Left renal pelvis (tissue), 4 donors: ENCODE measurements at places on chromosomes 13 and 19.

DNA sequence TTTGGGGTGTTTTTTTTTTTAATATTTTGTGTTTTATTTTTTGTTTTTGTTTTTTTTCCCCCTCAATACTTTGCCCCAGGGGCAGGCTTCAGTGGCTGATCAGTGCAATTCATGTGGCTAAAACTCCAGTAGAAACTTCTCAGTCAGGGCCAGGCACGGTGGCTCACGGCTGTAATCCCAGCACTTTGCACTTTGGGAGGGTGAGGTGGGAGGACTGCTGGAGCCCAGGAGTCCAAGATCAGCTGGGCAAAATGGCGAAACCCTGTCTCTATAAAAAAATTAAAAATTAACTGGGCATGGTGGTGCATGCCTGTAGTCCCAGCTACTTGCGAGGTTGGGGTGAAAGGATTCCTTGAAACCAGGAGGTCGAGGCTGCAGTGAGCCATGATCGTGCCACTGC, 17.4 kb upstream of the ATP8A2 start:
- no peak for DNase-seq

- no peak for DNase-seq
These were observed 20.8 kb upstream of the ZNF835 start for GRCh38 chr19:56692206-56692895.

GRCh38 chr19:45971260-45971902, 2.3 kb downstream of the NOVA2 start:
- no peak for DNase-seq

GRCh38 chr13:94822356-94822755, 110.0 kb upstream of the SOX21 start:
- DNase-seq, result no peak

- DNase-seq, result no peak
These were observed 346.6 kb downstream of the TSHZ3 start for GRCh38 chr19:31002518-31003244.

GRCh38 chr13:78909276-78909675, 250.3 kb upstream of the OBI1 start:
- no peak for DNase-seq

- no peak for DNase-seq
These were observed 598.7 kb upstream of the KLF12 start for GRCh38 chr13:74732736-74733385.

DNA sequence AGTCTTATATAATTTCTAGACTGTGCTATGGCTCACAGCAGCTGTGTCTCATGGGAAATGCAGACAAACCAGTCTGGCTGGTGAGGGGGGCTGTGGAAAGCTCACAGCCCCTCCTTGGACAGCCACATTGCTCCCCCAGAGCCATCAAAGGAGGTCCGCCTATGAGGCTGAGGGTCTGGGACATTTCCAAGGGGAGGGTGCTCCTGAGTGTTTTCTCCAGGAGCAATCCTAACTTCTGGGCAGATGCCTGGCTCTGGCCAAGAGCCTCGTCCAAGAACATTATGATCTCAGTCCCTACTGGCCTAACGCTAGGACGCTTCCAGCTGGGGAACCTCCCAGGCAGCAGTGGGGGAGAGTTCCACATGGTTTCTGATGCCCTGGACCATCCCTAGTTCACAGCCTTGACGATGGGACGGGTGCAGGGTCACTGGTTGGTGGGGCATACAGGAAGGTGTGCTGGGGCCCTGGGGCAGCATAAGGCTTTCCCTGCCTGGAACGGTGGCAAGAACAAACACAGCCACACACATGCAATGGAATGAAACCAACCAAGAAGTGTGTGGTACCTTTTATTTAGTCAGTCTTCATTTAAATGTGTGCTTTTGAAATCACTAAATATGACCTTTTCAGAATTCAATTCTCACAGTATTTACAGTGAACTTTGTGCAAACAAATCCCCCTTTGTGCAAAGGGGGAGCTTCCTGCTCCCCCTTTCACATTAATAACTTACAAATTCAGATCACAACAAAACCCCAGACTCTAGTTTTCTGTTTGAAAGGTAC, 60.6 kb downstream of the CDADC1 start:
- DNase-seq, result no peak

DNA sequence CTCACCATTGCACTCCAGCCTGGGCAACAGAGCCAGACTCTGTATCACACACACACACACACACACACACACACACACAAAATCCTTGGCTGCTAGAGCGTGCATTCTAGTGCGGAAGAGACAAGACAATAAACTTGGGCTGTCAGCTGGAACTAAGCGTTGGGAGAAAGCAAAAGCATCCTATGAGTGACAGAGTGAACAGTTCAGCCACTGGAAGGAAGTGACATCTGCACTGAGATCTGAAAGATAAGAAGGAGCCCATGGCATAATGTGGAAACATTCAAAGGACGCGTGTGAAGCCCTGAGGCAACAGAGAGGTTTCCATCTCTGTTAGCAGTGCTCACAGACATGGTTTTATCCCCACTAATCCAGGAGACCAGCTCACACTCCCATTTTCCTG, 3.5 kb upstream of the SLC1A5 start:
- no peak for DNase-seq

GRCh38 chr19:8573316-8573715, 3.9 kb downstream of the MYO1F start:
- no peak for DNase-seq

GRCh38 chr13:94464771-94465170, 14.7 kb downstream of the DCT start:
- DNase-seq, result no peak

DNA sequence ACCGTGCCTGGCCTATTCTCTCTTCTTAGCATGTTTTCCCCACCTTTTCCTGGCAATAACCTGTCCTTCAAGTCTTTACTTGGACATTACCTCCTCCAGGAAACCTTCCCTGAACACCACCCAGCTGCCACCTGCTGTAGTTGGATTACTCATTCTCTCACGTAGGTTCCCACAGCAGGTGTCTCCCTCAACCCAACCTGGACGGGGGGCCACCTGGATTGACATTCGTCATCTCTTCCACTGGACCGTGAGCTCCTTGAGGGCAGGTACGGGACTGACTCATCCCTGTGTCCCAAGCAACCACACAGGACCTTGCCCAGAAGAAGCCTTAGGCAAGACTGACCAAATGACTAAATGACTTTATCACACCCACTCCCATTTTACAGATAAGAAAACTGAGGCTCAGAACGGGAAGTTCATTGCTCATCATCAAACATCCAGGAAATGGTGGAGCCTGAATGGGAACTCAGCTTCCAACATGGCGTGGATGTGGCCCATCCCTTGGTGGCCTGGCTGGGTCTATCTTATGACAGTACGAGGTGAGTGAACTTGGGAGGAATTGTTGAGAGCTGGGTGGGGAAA, 3.5 kb upstream of the KLK6 start:
- no peak for DNase-seq

- DNase-seq, result no peak
These were observed 148.7 kb downstream of the NALCN start for GRCh38 chr13:101267656-101268055.

DNA sequence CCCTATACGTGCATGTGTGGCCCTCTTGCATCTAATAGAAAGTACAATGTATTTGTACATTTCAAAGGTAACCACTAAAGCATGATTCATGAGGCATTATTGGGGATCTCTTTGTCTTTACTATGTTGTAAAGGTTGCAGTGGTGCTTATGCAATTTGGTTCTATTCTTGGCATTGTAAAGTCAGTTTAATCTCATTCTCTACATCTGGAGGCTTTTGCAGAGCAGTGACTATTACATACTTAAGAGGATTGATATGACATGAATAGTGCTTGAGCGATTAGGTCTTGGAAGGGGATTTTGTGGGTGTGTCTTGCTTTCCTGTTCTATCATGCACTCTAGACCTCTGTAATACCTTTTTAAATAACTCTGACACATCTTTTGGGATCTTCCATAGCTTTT, 610.0 kb downstream of the EFNB2 start:
- no peak for DNase-seq

GRCh38 chr13:40043764-40044163, 388.3 kb downstream of the COG6 start:
- DNase-seq, result no peak

DNA sequence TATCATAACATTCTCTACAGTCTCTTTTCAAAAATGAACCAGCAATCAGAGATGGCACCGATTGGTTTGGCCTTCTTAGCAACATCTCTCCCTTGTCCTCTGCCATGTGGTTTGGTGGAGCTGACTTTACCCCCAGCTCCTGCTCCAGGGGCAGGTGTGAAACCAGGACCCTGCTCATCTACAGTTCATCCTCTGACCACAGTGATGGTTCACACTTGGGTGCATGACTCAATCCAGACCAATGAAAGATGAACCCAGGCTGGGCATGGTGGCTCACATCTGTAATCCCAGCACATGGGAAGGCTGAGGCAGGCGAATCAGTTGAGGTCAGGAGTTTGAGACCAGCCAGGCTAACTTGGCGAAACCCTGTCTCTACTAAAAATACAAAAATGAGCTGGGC, 33.6 kb upstream of the FFAR2 start:
- DNase-seq, result no peak

DNA sequence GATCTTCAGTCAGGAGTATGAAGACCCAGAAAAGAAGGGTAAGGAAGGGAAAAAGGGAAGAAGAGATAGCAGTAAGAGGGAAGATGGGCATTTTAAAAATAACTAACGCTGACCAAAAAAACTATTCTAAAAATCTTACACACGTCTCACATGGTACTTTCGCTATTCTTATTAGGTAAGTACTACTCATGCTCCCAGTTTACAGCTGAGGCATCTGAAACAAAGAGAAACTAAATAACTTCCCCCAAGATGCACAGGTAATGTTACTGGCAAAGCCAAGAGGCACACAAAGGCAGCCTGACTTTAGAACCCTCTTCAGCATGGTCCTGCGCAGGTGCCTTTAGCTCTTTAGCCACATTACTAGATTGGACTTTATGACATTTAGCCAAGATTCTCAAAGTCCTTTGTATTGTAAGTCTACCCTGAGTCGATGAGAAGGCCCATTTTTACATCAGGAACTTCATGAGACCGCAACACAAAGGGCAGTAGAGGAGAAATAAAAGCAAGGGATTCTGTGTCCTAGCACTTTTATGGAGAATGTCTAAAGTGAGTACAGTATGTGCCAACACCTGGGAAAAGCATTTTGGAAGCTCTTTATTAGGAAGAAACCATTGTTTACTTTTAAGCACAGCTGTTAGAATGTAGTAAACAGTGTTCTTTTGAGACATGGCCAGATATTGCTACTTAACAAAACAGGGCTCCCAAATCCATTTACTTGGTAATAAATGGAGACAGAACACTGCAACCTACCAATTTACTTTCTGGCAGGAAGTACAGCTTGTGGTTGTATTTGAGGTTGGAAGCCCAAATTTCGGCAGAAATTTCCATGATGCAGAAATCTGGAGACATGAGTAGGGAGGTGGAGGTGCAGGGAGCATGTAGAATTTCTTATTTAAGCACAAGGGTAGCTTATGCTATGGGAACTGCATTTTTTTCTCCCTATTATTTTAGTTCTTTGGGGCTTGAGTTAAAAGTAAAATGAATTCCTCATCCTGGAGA, 250.7 kb downstream of the KCTD12 start:
- DNase-seq, result no peak
